NCI-H2029 (cell line): ENCODE measurements at places on chromosomes 6 and 20.
A peak's percentile ranks its signal among the peaks of the same experiment; 100 is the strongest.

DNA sequence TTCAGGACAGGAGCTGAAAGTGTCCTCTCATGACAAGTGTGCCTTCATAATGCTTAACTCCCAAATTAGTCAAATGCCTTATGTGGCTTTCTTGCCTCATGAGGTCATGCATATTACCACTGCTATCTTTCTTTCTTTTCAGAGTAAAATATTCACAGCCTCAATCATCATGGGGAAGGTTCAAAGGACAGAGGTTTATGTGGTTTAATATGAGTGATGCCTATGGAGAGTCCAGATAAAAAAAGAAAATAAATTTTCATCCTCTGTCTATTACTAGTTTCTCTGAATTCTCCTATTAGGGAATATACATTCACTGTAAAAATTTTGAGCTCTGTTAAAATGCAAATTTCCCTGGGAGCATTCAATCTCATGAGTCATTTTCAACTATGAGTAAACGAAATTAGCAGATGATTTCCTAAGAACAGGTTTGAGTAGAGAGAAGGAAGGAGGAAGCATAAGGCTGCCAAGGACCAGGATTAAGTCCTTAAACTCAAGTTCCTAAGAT is 396.9 kb upstream of the ADGRB3 start:
- no peak for DNase-seq

GRCh38 chr6:111173946-111174345 is 86.6 kb downstream of the SLC16A10 start:
- no peak for DNase-seq

GRCh38 chr6:149331043-149331807 is 13.7 kb downstream of the TAB2 start:
- no peak for DNase-seq

DNA sequence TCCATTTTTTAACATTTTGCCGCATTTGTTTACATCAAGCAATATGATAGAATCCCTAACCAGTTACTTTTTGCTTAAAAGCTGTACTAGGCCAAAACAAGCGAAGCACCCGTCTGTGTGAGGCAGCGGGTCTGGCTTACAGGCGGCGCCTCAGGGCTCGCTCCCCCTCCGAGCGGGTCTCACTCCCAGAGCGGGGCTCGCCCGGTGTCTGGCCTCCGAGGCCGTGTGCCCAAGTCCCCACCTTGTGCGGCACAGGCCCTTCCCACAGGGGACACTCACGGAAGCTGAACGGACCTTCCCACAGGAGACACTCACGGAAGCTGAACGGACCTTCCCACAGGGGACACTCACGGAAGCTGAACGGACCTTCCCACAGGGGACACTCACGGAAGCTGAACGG is 23.4 kb downstream of the ZBTB46 start:
- no peak for DNase-seq

- no peak for DNase-seq
Observed at GRCh38 chr6:114611696-114612095, 268.9 kb upstream of the HS3ST5 start.

DNA sequence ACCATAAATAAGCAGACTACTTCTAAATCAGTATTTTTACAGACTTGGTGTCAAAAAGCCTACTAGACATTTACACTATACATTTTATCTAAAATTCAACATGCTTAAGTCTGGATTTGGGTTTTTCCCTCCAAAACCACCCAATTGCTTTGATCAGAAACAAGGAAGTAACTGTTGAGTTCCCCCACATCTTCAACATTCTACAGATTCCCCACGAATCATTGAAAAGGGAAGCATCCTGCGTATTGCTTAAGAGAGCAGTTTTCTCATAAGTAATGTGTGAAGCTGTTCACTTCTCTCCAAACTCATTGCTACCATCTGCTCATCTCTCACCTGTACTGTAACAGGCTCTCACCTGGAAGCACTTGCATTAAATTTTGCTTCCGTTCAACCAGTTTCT is 36.4 kb upstream of the RNF144B start:
- no peak for DNase-seq

- no peak for DNase-seq
Observed at GRCh38 chr6:3205913-3206312, 21.5 kb downstream of the TUBB2B start.

DNA sequence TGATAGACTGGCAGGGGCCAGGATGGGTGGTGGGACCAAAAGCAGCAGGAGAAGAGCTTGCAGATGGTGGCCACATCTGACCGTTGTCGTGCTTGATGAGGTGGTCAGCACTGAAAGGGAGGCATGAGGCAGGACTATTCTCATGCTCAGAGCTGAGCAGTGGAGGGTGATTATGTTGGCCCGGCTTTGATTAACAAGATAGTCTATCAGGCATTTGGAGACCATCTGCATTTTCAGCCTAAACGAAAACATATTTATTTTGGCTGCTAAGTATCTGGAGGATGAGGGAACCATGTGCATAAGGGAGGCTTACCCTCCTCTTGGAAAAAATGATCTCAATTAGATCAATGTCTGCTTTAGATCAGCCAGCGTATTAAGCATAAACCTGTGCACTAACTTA is 141.6 kb upstream of the KCNK16 start:
- no peak for DNase-seq

DNA sequence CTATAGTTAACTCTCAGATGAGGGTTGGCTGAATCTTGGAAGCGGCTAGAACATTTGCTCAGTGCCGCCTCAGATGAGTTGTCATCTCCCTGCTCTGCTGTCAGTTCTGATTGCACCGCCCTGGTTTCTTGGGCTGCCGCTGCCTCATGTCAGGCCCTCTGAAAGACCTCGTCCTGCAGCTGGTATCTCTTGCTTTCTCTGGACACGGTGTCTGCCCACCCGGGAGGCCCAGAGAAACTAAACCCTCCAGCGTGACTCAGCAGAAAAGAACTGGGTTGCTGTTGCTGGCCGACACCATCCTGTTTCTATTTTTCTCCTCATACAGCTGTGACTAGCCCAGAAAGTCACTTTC is 355.4 kb downstream of the CD83 start:
- no peak for DNase-seq

DNA sequence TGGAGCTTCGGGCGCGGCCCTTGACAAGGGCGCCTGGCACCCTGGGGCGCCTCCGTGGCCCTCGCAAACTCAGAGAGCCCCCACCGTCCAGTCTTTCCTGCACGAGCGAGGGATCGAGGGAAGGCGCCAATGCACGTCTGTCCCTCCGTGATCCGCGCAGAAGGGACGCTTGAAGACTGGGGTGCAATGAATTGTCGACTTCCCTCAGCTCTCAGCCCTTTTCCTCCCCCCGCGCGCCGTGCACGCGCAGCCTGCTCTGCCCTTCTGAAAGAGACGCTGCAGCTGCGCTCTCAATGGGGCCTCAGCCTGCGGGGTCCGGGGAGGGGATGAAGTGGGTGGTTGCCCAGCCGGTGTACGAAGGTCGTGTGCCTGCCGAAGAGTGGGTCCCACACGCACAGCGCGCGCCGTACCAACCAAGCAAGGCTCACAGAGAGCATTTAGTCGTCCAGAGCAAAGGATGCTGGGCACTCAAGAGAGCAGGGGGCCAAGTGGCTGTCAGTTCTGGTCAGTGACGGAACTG is 5.5 kb upstream of the SOX4 start:
- peak; percentile 91 for DNase-seq

DNA sequence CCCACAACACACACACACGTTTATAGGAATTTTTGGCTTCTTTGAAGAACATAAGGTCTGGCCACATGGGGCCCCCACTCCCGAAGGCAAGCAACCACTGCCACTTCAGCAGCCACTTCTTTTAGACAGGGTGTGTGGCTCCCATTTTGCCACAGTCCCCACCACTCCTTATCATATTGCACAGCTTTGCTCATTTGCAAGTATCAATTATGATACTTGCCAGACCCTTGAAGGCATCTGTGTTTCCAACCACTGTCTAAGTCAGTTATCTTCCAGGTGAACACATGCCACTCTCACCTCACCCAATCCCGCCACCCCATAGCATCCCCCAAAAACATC is 73.1 kb downstream of the NOL4L start:
- no peak for DNase-seq
